ENCODE measurements at places on chromosomes 3 and 15.

DNA sequence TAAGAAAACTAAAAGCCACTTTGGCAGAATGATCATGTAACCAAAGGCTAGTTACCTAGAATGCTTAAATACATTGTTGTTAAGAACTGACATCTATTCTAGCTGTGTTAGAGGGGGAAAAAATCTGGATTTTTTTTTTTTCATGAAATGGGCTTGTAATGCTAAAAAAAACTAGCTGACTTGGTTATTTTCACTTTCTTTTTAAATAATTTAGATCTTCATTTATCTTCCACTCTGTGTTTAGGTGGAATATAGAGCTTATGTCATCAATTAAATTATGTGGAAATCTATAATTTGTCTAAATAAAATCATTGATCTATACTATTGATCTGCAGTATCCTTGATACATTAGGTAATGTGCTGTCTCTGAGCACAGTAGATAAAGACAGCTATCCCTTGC, 217.4 kb downstream of the TCF12 start:
- no peak for DNase-seq

DNA sequence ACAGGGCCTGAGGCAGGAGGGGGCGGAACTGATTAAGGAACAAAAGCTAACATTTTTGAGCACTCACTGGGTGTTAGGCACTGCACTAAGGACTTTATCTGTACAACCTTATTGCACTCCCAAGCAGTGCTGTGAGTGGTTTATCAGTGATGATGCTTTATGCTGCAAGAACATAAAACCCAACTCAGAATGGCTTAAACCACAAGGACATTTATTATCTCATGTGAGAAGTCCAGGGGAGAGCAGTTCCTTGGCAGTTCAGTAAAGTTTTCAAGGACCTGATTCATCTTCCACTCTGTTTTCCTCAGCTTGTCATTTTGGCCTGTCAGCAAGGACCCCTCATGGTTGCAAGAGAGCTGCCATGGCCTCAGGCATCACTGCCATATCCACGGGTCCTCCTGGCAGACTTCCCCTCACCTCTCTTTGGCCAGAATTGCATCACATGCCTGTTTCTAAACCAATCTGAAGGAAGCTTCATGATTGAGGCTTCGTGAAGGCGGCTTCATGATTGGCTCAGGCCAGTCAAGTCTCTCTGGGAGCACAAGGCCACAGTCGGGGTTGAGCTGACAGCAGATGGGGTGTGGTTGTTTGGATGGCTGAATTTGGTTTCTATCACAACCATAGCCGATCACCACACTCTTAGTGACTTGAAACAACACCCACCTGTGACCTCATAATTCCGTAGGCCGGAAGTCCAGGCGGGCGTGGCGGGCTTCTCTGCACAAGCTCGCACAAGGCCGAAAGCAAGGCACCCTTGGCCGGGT, 15.8 kb downstream of the EFCC1 start:
- DNase-seq, result no peak

DNA sequence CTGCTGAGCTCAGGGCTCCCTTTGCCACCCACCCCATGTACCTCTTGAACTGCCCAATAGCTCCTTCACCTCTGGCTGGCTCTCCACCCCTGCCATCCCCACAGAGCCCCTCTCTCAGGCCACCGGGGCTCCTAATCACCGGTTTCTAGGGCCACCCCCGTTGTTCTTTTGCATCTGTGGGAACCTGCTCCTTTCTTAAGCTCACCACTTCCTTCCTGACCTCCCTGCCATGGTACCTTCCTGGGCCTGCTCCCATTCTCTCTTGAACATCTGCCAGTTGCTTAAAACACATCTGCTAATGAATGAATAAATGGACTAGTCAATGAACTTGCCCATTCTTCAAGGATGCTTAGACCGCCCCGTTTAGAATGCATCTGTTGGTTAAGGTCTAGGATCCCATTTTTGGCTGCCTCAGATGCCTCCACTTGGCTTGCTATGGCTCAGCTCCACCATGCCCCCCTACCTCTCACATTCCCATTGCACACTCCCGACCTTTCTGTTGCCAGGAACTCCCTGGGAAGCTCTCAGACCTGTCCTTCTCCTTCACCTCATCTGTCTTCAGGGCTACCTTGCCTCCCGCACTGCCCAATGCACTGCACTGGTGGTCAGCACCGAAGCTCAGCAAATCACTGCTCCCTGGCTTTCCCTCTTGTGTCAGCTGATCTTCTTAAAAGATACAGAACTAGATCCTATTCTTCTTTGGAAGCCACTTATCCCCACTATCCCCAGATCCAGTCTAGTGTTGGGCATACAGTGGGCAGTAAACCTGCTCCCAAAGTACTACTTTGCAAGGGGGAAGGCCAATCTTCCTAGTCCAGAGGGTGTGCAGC, 9.1 kb downstream of the AMOTL2 start:
- no peak for DNase-seq

GRCh38 chr3:9414826-9415225, 17.4 kb downstream of the SETD5 start:
- no peak for DNase-seq

- no peak for DNase-seq
Measured at GRCh38 chr3:33488683-33489082, 48.5 kb upstream of the UBP1 start.

DNA sequence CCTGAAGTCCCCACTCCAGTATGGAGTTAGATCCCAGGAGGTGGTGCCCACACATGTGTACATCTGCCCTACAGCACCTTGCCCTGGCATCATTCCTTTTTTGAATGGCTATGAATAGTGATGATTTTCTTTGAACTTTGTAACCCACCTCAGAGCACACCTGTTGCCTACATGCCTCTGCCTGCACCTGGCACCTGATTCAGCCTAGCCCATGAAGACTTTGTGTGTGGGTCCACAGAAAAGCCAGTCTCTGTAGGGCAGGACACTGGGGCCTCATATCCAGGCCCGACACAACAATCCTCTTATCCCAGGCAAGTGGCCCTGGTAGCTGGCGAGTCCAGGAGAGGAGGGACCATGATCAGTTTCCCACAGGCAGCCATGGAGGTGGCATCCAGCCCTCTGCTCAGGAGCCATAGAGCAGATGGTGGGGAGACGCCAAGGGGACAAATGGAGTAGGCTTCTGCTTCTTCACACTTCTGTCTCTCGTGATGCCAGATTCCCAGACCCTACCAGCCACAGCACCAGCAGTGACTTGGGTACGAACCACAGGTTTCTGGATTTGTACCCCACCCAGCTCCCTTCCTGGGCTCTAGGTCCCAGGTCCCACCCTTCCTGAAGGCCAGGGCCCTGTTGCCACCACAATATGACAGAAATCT, 230.7 kb downstream of the UACA start:
- no peak for DNase-seq

DNA sequence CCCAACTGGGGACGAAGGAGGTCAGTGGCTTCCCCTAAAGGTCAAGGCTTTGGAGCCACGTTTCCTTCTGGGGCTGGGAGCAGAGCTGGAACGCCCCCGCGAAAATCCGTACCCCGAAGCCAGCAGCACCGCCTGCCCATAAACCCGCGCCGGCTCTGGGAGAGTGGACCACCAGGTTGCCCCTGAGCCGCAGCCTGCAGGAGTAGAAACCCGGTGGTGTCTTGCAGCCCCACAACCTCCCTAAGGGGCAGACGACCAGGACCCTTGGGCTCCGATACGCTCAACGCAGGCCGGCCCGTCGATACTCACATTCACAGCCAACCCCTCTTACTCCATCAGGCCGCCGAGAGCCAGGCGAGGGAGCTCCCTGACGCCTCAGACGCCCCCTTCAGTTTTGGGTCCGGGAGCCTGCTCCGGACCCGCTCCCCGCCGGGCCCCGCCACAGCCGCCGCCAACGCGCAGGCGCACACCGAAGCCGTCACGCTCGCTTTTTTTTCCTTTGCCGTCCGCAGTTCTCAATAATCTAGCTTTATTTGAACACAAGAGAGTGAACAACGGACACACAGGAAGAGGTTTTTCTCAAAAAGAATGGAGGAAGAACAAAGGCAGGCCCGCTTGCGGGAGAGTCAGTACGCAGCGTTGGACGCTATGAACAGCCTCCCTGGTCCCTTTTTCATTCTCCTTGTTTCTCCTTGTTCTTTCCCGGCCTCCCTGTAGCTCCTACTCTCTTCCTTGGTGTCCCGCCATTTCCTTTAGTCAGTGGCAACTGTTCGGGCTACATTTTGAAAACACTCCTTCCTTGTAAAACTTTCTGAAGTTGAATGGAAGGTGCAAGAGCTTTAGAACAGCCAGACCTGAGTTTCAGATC, at the start of gene ZNF106:
ZNF106 (minus strand) TSS at position 471 of the 868 bp plus-strand sequence. CDS start 18,852 bp downstream, outside the sequence.
- peak; percentile 88 for DNase-seq

- no peak for DNase-seq
Measured at GRCh38 chr3:135018149-135018923, 223.3 kb downstream of the EPHB1 start.

GRCh38 chr15:46059921-46060594, 425.2 kb downstream of the SQOR start:
- DNase-seq, result no peak

GRCh38 chr3:54197509-54197908, 75.2 kb downstream of the CACNA2D3 start:
- DNase-seq, result no peak

DNA sequence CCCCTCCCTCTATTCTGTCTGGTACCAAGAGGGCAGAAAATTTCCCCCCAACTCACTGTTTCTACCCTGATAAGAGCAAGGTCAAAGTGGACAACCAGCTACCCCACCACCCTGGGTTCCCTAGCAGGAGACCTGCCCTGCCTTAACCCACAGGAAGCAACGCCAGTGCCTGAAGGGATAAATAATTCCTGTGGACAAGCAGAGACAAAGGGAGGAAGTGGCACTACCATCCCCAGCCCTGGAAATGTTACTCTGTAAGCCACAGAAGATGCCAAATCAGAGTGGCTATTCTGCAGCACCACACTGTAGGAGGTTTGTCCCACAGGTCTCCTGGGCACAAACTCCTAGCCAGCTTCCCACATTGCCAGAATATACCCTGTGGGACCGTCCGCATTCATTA, 80.1 kb downstream of the DNAH12 start:
- no peak for DNase-seq

DNA sequence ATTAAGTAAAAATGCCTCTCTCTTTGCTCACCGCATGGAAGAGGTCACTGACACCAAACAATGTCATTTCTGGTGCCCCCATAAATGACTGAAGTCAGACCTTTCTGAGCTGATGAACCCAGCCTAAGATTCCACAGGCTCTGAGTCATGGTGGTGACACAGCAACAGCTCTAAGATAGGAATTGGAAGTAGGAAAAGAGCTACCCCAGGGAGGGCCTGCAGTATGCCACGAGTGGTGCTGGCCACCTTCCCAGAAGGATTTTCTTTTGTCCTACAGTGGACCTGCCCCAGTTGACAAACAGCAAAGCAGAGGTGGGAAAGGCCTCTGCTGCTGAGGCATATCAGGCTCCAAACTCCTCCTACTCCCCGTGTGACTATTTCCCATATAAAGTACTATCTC, 208.1 kb downstream of the MINAR1 start:
- DNase-seq, result peak; percentile 44

GRCh38 chr3:111336511-111336910, 205.5 kb upstream of the CD96 start:
- DNase-seq, result no peak

- DNase-seq, result no peak
Measured at GRCh38 chr3:71468311-71469137, 115.0 kb downstream of the FOXP1 start.

GRCh38 chr15:75992897-75993296, 19.3 kb downstream of the NRG4 start:
- no peak for DNase-seq

GRCh38 chr15:80578871-80579270, 116.2 kb upstream of the ABHD17C start:
- DNase-seq, result no peak

GRCh38 chr3:65992106-65992505, 46.6 kb downstream of the MAGI1 start:
- DNase-seq, result peak; percentile 42

GRCh38 chr3:178172121-178172520, 364.1 kb upstream of the KCNMB2 start:
- no peak for DNase-seq

DNA sequence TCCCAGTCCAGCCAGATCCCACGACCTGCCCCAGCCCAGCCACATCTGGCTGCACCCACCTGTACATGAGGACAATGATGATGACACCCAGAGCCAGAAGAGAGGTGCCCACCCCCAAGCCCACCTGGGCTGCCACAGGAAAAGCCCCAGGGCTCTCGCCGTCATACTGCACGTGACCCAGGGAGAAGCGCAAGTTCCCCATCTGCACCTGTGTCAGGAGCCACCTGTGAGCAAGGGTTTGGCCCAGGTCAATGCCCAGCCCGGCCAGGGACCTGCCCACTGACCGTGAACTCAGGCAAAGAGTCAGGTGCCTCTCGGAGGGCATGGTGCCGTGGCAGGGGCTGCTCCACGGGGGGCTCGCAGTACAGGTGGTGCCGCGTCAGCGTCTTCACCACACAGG, 16.3 kb downstream of the PLXNB1 start:
- no peak for DNase-seq

DNA sequence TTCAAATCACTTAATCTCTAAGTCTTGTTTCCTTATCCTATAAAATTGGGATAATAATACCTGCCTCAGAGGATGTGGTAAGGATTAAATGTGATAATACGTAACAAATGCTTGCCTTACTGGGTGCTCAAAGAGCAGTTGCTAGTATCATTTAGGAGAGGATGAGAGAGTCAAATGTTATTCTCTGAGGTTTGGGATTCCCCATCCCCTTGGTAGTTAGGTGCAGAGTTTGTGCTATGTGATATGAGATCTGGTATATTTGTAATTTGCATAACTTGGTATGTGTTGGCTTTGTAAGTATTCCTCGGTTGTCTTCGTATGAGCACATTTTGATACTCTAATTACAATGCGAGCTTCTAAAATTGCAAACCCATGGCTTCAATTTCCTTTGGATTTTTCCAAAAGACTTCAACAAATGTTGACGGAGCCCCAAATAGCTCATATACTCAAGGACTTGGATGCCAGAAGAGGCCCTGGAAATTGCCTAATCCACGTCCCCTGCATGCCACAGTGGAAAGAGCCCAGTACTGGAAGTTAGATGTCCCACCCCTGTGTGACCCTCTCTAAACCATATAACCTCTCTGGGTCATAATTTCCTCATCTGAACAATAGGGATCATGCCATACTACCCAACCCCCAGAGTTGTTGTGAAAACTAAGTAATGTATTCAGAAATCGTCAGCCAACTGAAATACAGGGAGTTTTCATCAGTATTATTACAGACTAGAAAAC, 85.0 kb downstream of the FBN1 start:
- no peak for DNase-seq

GRCh38 chr3:65170390-65171042, 482.7 kb upstream of the ADAMTS9 start:
- peak; percentile 69 for DNase-seq

DNA sequence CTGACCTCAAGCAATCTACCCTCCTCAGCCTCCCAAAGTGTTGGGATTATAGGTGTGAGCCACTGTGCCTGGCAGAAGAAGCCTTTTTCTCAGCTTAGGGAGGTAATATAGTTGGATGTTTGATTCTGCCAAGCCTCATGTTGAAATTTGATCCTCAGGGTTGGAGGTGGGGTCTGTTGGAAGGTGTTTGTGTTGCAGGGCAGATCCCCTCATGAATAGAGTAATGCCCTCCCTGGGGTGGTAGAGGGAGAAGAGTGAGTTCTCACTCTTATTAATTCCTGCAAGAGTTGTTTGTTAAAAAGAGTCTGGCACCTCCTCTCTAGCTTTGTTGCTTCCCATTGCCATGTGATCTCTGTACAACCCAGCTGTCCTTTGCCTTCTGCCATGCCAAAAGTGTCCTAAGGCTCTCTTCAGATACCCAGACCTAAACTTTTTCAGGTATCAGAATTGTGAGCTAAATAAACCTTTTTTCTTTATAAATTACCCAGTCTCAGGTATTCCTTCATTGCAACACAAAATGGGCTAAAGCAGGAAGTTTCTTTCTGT, 16.4 kb downstream of the NECTIN3 start:
- no peak for DNase-seq

- peak; percentile 85 for DNase-seq
Measured at GRCh38 chr3:33299395-33300081, 22.3 kb downstream of the FBXL2 start.
